ENCODE measurements at places on chromosomes 13 and 19.

- no peak for DNase-seq
These were observed 463.5 kb downstream of the GPC6 start for GRCh38 chr13:93690139-93690538.

DNA sequence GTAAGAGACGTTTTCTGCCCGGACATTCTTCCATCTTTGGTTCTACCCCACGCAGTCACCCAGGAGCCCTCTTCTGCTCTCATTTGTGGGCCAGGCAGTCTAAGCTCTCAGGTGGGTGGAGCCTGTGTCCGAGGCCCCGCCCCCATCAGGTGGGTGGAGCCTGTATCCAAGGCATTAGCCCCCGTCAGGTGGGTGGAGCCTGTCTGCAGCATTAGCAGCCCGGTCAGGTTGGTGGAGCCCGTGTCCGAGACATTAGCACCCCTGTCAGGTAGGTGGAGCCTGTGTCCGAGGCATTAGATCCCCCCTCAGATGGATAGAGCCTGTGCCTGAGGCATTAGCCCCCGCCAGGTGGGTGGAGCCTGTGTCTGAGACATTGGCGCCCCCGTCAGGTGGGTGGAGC is 45.5 kb upstream of the C13orf46 start:
- no peak for DNase-seq

DNA sequence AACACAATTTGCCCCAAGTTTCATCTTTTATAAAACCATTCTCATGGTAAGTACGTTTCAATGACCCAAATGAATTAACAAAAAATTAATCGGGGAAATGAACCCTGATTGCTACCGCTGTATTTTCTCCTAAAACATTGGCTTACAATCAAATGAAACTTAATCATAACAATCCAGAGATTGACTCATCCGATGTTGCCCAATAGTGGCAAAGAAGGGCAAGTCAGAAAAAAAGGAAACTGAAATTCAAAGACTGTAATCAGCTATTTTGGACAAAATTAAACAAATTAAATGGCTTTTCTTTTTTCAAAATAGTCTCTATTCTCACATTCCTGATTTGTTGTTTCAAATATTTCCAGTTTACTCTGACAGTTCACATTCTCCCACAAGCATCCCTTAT is 3.9 kb upstream of the ACOD1 start:
- DNase-seq, result no peak

DNA sequence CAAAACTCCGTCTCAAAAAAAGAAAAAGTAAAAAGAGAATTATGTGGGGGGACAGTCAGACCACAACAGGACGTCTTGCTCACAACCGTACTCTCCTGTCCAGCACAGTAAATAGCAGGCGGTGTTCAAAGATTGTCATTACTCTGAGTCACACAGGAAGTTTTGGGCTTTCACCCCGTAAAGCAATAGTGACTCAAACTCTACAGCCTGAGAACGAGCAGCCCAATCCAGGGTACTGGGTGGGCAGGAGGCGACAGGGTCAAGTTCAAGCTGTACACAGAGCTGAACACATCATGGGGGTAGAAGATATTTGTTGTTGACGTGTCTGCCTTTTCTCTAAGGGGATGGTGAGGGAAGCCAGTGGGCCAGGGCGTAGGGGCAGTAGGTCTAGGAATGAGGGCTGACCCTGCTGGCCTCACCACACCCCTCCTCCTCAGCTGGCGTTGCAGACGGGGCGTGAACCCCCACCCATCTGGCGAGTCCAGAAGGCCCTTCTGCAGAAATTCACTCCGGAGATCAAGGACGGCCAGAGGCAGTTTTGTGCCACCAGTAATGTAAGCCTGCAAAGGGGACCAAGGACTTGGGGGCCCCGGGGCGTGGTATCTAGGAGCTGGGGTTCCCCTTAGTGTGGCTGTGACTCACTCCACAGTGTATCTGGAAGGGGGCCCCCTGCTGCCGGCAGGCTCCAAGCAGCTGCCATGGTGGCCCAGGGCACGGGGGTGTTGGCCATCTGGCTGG is 23.3 kb downstream of the PRR12 start:
- DNase-seq, result peak; percentile 42

DNA sequence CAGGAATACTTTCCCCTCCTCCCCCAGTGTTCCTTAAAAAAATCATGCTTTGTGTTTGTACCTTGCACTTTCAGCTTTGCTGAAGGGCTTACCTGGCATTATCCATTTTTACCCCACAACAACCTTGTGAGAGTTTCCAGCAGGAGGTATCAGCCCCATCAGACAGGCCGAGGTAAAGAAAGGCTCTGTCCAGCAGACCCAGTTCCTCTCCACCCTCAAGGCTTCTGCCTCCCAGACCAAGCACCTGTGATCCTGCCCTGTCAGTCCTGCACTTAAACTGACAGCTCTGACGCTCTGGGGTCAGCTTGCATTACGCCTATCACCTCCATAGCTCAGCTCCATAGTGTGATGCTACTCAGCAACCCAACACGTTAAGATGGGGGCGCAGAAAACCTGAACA is 803.1 kb downstream of the UQCRFS1 start:
- DNase-seq, result no peak

DNA sequence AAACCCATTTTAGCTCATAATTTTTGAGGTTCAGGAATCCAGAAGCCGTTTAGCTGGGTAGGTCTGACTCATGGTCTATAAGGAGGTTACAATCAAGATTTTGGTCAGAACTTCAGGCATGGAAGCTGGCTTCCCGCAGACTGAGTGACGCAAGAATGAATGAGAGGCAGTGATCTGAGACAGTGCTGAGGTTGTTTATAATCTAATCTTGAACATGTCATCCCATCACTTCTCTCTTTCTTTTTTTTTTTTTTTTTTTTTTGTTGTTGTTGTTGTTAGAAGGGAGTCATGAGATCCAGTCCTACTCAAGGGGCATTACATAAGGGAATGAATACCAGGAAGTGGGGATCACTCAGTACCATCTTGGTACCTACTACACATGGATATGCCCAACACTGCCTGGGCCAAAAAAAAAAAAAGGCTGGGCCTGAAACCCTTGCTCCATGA is 217.4 kb downstream of the DLEU7 start:
- no peak for DNase-seq

- no peak for DNase-seq
These were observed 39.5 kb upstream of the TEX29 start for GRCh38 chr13:111280681-111281585.
